ENCODE measurements at places on chromosomes 7 and 10.

GRCh38 chr7:126776498-126776897, 476.2 kb downstream of the GRM8 start:
- no peak for DNase-seq

DNA sequence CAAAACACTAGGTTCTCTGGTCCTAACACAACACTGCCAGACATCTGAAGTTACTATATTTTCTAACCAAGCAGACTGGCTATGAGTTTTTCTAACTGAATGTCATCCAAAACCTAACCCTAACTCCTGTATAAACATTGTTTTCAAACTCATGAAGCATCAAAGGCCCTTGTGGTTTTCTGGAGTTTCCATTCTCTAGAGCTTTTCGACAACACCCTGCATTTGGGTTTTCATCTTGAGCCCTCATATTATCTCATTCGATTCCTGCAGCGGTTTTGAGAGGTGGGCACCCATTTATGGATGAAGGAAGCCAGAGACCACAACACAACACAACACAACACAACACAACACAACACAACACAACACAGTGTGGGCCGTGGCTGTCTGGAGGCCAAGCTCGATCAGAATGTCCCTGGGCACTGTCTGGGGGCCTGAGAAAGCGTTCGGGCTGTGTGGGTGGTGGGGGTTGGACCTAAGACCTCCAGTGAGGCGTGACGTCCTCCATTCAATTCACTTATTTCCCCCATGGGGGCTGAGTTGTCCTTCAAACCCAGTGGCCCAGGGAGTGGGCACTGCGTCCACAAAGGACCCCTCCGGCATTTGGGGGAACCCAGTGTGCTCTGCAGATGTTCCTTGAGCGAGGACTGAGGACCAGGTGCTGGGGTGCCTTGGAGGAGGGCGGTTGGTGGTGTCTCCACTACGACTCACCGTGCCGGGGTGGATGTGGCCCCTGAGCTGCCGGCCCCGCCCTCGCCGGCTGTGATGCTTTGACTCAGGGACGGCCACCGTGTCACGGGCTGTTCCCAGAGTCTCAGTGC, 490.4 kb downstream of the DNAJB6 start:
- no peak for DNase-seq

DNA sequence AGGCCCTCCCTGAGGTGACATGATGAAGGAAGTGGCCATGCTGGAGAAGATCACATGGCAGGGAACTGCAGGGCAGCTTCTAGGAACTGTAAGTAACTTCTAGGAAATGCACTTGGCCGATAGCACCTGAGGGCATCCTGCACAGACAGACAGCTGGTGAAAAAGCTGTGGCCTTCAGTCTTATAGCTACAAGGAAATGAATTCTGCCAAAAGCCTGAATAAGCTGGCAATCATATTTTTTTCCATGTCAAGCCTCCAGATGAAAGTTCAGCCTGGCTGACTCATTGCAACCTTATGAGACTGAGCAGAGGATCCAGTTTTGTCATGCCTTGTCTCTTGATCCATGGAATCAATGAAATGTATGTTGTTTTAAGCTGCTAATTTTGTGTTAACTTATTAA, 91.1 kb upstream of the CACNA2D1 start:
- no peak for DNase-seq

DNA sequence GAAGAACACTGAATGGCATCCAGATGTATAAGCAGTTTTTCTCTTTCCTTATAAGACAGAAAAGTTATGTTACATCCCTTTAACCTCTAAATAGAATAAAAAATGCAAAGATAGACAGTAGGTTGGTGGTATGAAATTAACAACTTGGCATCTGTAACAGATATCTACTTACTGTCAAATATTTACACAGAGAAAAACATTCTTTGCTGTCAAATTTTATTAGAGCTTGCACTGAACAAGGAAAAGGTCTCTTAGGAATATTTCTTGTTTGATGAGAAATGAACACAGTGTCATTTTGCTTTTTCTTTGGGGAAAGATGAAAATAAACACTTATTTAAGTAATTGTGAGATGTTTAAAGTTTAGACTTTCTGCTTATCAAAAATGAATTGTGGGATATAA, 65.6 kb upstream of the PCDH15 start:
- no peak for DNase-seq
